Metanephros (tissue), 2 donors: ENCODE measurements at places on chromosomes 12 and 14. TPM values are rescaled to one million over a fixed set of nuclear protein-coding genes. Genes with fewer than 3 reads are reported as not detected.

Gene TCTN2
- 19.6 TPM for total RNA-seq

Gene B4GALNT1
- 1.3 TPM for total RNA-seq

Gene OLR1
- total RNA-seq, result 3.0 TPM

Gene CCDC197
- 0.23 TPM for total RNA-seq

Gene OXA1L
- total RNA-seq, result 94.2 TPM

Gene LRCOL1
- 1.6 TPM for total RNA-seq

Gene PRB2
- total RNA-seq, result not detected
